ENCODE measurements at places on chromosomes 1 and 21.

DNA sequence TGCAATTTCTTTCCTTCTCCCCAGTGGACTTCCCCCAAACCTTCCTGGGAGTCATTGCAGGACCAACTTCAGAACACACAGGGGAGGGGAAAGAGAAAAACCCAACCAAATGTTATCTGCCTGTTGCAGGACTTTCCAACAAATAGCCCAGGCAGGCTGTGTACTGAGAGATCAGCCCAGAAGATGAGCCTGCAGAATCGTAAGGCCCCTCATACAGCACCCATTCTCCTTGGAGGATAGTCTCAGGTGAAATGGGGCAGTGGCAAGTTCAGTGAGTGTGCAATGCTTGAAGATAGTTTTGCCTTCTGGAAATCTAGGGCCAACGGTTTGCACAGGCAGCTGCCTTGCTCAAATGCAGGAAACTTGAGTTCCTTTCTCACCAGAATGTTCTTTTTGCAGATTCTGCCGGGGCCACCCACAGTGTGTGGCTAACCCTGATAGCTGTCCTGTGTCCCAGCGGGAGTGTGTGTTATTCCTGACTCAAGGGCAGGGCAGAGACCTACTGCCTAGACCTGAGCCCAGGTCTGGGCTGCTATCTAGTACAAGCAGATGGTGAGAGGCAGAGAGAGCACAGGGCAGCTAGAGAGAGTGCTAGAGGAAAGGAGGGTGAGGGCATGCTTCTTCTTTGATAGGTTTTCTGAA, 48.8 kb downstream of the GADD45A start:
- DNase-seq, result peak; percentile 96

GRCh38 chr21:39422527-39423241, 22.9 kb downstream of the LCA5L start:
- DNase-seq, result peak; percentile 14

GRCh38 chr1:165344736-165345135, 11.8 kb downstream of the LMX1A start:
- no peak for DNase-seq

GRCh38 chr1:116370181-116370580, 2.9 kb upstream of the ATP1A1 start:
- no peak for DNase-seq

GRCh38 chr1:243558576-243558975, 291.5 kb downstream of the AKT3 start:
- no peak for DNase-seq

DNA sequence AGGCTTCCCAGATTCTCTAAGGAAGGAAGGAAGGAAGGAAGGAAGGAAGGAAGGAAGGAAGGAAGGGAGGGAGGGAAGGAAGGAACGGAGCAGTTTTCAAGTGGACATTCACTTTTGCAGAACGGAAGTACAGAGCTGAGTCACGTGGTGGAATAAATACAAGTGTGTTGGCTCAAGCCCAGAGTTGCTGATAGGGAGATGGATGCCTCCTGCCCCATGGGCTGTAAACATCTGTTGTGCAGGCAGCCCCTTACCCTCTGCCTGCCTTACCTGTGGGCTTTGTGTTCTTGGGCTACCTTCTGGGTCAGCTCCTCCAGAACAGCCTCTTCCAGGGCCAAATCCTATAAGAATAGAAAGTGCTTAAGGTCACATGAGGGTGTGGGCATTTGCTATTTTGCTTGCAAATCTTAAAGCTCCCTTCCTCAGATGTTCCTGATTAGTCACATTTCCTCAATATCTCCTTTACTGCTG, 121.7 kb downstream of the SMYD2 start:
- DNase-seq, result peak; percentile 19

GRCh38 chr1:41546833-41547135, 62.3 kb upstream of the EDN2 start:
- DNase-seq, result no peak

GRCh38 chr1:61226791-61227567, 144.6 kb downstream of the NFIA start:
- peak; percentile 46 for DNase-seq

Measured in erythroblast (primary cell).